ENCODE measurements at places on chromosomes 12 and 14.
A peak's percentile ranks its signal among the peaks of the same experiment; 100 is the strongest.

DNA sequence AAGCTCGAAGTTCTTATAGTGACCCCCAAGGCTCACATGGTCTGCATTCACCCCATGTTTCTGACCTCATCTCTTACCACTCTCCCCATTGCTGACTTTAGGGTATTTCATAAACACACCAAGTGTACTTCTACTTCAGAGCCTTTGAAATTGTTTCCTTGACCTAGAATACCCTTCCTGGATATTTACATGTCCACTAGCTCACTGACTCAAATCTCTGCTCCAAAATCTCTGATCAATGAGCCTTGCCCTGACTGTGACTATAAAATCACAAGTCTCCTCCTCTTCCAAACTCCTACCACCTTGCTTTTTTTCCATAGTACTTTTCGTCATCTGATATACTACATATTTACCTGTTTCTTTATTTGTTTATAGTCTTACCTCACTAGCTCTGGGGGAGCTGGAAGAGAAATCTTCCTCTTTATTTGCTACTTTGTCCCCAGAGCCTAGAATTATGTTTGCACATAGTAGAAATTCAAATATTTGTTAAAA, 105.1 kb downstream of the RMST start:
- DNase-seq: no peak

DNA sequence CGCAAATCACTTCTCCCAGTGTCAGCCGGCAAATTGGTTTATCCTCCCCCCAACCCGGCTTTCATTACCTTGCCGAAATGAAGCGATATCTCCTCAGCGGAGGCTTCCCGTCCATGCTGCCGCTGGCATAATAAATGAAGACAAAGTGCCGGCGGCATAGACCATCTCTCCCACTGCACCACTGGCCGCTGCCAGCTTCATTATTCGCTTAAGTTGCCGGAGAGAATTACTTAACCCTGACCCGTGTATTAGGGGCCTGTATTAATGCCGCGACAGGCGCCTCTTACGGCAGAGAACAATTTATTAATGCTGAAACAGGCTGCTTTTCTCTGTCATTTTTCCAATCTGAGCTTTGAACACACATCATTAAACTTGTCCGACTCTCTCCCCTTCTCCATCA, 17.5 kb upstream of the GPATCH2L start:
- DNase-seq: no peak

- no peak for DNase-seq
These were observed 104.5 kb downstream of the PRKAB1 start for GRCh38 chr12:119772431-119772830.

- no peak for DNase-seq
These were observed 77.1 kb downstream of the KCNMB4 start for GRCh38 chr12:70443062-70443673.

GRCh38 chr12:6370994-6371754, 4.2 kb downstream of the SCNN1A start:
- no peak for DNase-seq

- DNase-seq: no peak
These were observed 95.7 kb downstream of the RFLNA start for GRCh38 chr12:124390442-124391097.

GRCh38 chr14:77375973-77376770, 722 bp downstream of the TMED8 start:
- DNase-seq: no peak

GRCh38 chr14:76484355-76484754, 108.4 kb downstream of the ESRRB start:
- no peak for DNase-seq

GRCh38 chr12:49031573-49032161, 13.1 kb upstream of the PRKAG1 start:
- DNase-seq: no peak

GRCh38 chr12:92424338-92424737, 278.5 kb upstream of the PLEKHG7 start:
- no peak for DNase-seq

DNA sequence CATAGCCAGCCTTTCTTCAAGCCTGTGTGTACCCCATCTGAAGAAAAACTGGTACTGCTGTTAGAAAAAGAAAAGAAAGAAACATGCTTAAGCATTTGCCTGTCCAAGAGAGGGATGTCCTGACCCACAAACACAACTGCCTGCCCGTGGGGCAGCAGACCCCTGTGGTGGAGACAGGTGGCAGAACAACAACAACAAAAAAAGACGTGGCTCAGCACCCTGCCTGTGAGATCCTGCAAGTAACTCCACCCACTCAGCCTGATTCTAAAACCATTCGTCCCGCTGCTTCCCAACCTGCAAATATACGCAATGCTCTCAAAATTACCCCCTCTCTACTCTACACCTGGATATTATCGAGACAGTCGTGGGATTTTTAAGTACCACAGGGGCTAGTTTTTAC, 64.9 kb upstream of the ZDHHC17 start:
- no peak for DNase-seq

- DNase-seq: no peak
These were observed 226.8 kb downstream of the SOX5 start for GRCh38 chr12:23722655-23723054.

DNA sequence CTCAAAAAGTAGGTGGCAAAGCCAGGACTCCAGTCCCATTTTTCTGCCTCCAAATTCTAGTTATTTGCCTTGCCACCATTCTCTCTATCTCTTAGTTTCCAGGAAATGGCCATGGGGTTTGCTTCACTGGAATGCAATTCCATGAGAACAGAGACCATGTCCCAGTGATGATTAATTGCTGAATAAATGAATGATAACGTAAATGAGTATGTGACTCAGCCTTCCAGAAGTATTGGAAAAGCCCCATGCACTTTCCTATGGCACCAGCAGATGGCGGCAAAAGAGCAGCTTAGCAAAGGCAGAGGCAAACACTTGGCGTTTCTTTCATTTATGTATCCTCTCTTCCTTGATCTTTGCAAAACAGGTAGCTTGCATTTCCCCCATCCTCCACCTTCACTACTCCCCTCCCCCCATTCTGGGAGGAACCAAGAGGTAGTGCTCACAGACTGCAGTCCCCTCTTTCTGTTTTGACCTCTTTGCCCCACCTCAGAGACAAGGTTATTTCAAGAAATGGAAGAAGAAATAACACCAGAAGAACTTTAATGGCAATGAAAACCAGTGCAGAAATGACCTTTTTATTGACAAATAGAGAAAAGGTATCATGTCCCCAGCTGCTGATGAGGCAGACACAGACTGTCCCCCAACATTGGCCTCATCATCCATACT, 21.3 kb downstream of the TBX3 start:
- peak; percentile 20 for DNase-seq
